Activated CD4-positive, alpha-beta T cell treated with anti-CD3 and anti-CD28 coated beads, Interleukin-2, amount 50 U/mL, for 4 hours (primary cell): ENCODE measurements at places on chromosomes 6 and 20.
A peak's percentile ranks its signal among the peaks of the same experiment; 100 is the strongest.

GRCh38 chr6:3773678-3774298 lies 22.3 kb upstream of the PXDC1 start:
- no peak for DNase-seq

GRCh38 chr6:35993150-35993549 lies 31.3 kb downstream of the SLC26A8 start:
- DNase-seq, result no peak

DNA sequence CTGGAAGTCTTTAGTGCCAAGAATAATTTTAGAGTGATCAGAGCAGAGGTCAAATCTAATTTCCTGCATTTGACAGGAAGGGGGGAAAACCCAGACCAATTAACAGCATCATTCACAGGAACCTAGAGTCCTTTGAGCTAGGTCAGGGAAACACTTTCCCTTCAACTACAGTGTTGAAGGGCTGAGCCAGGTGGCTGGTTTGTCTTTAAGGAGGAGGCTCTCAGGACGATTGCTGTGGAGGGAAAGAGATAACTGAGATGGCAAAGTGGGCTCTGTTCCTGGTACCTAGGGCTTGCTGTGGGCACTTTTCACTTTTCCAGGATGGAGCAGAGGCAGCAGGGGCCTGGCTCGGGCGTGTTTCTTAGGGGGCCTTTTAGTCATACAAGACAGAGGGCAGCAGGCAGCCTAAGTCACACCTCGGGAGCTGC lies 111.9 kb downstream of the SCML4 start:
- no peak for DNase-seq

DNA sequence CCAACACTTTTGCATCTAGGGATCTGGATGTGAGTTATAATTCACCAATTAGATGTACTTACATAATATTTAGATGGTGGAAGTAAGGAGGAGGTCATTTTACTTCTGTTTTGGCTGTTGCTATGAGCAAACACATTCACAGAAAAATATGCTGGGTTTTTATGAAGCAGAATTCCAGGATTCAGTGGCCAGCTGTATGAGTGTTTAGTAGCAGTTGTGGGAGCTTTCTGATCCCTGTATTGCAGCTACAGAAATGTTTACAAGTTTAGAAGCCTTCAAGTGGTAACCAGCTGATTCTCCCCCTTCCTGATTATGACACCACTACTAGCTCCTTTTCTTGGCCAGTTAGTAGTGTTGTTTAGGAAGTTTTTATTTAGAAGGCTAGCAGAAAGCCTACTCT lies 177.0 kb downstream of the TENT5A start:
- DNase-seq, result no peak

DNA sequence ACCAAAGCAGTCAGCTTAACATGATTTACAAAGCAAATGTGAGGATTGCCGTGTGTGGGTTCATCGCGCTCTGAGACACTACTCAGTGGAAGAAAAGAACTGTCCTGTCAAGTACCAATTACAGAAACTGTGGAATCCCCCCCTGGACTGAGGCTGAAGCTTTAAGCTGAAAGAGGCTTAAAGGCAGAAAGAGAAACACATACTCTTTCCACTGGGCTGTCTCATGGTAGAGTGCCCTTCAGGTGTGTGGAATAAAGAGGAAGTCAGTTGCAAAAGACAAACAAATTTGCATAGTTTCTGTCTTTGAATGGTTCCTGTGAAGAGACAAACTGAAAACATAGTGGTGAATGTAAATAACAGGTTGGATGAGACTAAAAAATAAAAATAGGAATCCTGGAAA lies 560.4 kb upstream of the SYNCRIP start:
- no peak for DNase-seq

- no peak for DNase-seq
Observed at GRCh38 chr6:118353564-118353963, 194.5 kb upstream of the PLN start.

- no peak for DNase-seq
Observed at GRCh38 chr20:47191956-47192355, 164.5 kb downstream of the ZMYND8 start.

DNA sequence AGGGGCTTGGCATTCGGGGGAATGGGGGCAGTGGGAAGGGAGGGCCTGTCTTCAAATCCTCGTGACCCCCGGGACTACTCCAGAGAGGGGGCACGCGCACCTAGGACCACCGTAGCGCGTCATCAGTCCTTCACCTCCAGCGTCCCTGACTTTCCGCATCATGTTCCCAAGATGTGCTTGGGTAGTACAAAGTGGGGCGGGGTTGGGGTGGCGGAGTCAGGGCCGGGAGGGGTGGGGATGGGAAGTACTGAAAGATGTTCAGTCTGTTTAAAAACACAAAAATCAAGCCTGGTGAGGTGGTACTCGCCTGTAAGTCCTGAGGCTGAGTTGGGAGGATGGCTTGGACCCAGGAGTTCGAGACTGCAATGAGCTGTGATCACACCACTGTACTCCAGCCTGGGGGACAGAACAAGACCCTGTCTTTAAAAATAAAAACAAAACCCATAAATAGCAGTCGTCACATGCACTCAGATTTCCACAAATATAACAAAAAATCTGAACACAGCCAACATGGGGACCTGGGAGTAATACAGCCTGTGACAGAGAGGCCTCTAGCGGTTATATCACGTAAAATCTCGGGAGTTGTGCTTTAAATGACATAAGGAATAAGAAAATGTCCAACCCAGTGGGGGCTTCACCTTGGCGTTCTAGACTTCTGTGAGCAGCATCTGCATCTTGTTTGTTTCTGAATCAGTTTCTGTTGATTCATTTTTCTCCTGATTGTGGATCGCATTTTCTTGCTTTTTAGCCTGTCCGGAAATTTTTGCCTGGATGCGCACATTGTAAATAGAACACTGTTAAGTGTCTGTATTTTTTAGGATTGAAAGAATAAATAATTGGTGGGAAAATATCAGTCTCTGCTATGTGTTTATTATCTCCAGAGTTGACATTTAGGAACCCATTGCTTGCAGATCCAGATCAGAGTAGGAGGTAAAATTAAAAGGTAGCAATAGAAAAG lies 698 bp upstream of the LRP11 start:
- peak; percentile 5 for DNase-seq

DNA sequence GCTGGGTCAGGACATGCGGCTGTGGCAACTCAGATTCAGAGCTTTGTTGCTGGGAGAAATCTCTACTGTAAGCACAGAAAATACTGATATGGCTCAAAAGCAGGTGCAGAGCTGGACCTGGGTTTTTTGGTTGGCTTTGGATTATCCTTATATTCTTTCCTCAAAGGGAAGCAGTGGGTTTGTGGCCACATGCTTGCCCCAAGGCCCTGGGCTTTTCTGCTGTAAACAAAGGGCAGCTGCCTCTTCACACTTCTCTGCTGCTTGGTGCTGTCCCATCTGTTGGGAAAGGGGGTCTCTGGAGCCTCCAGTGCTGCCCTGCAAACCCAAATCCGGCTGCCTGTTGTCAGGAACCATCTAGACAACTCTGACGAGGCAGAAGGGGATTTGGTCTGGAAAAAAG lies 52.4 kb downstream of the ANKRD6 start:
- no peak for DNase-seq
